ENCODE measurements at places on chromosomes 2 and 18.

DNA sequence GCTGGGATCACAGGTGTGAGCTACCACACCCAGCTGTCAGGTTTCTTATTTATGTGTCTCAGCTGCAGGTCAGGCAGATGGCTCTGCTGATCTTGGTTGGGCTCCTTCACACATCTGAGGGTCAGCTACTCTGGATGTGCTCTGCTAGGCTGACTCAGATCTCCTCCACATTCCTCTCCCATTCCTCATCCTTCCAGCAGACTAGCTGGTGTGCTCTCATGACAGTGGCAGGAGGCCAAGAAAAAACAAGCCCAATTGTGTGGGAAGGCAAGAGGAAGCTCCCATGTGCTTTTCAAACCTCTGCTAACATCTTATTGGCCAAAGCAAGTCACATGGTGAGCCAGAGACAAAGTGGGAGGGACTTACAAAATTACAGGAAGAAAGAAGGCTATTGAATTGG lies 11.7 kb upstream of the MSH6 start:
- H3K4me3 ChIP-seq = no peak overlapping the region
- DNase-seq = peak; percentile 60
- H3K36me3 ChIP-seq = no peaks in the 10 kb centered on the region
- H3K27ac ChIP-seq = no peak overlapping the region
- H3K27me3 ChIP-seq = peaks cover 14% of the 10 kb centered on the region

GRCh38 chr2:208657468-208657867 lies 250.9 kb downstream of the PTH2R start:
- DNase-seq = no peak
- no peak overlapping the region for H3K4me3 ChIP-seq
- no peaks in the 10 kb centered on the region for H3K27me3 ChIP-seq
- no peaks in the 10 kb centered on the region for H3K4me1 ChIP-seq
- no peaks in the 10 kb centered on the region for H3K36me3 ChIP-seq

GRCh38 chr2:121741450-121741849 lies 4.8 kb upstream of the NIFK start:
- peaks cover 2% of the 10 kb centered on the region for H3K27me3 ChIP-seq
- no peak overlapping the region for H3K27ac ChIP-seq
- H3K4me3 ChIP-seq = no peak overlapping the region
- H3K36me3 ChIP-seq = no peaks in the 10 kb centered on the region

- peaks cover 27% of the 10 kb centered on the region for H3K4me1 ChIP-seq
- no peaks in the 10 kb centered on the region for H3K36me3 ChIP-seq
- H3K4me3 ChIP-seq = no peak overlapping the region
- no peak for DNase-seq
- H3K27me3 ChIP-seq = no peaks in the 10 kb centered on the region
- H3K27ac ChIP-seq = no peak overlapping the region
Measured at GRCh38 chr2:121664086-121664485, 14.8 kb upstream of the CLASP1 start.

- H3K4me3 ChIP-seq = no peak overlapping the region
- H3K36me3 ChIP-seq = no peaks in the 10 kb centered on the region
- no peaks in the 10 kb centered on the region for H3K27me3 ChIP-seq
- peak overlapping the region; percentile 98 for H3K27ac ChIP-seq
- peaks cover 93% of the 10 kb centered on the region for H3K4me1 ChIP-seq
Measured at GRCh38 chr18:11498821-11499220, 110.6 kb upstream of the SLC35G4 start.

DNA sequence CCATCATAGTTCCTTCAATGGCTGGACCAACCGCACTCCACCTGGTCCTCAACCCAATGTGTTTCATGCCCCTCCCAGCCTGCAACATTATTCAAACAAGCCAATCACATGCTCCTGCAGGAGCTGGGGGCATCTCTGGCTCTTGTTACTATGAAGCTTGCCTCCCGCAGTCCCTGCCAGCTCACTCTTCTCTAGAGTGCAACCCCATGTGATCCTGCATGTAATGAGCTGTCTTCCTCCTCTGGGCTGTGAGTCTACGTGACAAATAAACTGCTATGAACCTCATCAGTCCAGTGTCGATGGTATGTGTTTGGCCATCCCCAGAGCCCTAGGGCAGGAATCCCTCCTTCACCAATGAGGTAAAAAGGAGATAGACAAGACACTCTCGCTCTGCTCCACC lies 15.8 kb upstream of the BOD1L2 start:
- no peaks in the 10 kb centered on the region for H3K27me3 ChIP-seq
- H3K27ac ChIP-seq = no peak overlapping the region
- DNase-seq = no peak
- H3K4me1 ChIP-seq = peaks cover 8% of the 10 kb centered on the region

- H3K36me3 ChIP-seq = no peaks in the 10 kb centered on the region
- H3K27ac ChIP-seq = no peak overlapping the region
- DNase-seq = no peak
- no peak overlapping the region for H3K4me3 ChIP-seq
Measured at GRCh38 chr2:84194181-84194580, 264.9 kb downstream of the SUCLG1 start.

DNA sequence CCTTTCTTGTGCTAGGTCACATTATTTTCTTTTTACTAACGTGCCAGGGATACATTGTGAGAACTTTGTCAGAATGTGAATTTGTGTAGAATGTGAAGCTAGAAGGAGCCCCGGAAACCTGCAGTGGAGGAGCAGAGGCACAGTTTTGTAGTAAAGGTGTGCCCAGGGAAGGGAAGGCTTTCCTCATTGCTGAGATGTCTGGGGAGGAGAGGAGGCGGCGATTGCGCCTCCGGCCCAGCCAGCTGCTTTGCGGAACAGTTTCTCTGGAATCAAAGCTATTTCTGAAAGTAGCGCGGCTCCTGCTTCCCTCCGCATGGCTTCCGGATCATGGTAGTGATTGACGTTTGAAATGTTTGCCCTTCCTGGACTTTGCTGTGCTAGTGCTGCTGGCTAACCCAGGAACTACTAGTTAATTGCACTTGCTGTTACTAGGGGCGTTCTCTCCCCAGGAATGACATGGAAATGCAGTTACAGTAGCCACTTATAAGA lies 83.1 kb upstream of the RBM44 start:
- peaks cover 25% of the 10 kb centered on the region for H3K36me3 ChIP-seq
- peaks cover 50% of the 10 kb centered on the region for H3K4me1 ChIP-seq
- no peaks in the 10 kb centered on the region for H3K27me3 ChIP-seq
- peak overlapping the region; percentile 77 for H3K27ac ChIP-seq
- DNase-seq = peak; percentile 92
- H3K4me3 ChIP-seq = peak overlapping the region; percentile 72

DNA sequence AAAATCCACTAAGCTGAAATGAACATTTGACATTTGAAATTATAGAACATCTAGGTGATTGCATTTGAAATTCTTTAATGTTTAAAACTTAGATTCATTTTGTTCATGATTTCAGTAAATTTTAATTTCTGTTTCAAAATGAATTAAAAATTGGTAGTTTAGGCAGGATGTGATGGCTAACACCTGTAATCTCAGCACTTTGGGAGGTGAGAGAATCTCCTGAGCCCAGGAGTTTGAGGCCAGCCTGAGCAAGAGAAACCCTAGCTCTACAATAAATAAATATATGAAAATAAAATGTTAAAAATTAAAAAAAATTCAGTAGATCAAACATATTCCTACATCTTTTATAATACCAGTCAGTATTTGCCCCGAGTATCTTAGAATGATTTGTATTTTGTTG lies 217.0 kb downstream of the CD226 start:
- H3K36me3 ChIP-seq = no peaks in the 10 kb centered on the region
- no peak overlapping the region for H3K4me3 ChIP-seq
- DNase-seq = no peak

GRCh38 chr2:37468170-37468569 lies 123.7 kb downstream of the QPCT start:
- DNase-seq = no peak
- H3K36me3 ChIP-seq = no peaks in the 10 kb centered on the region
- H3K27me3 ChIP-seq = no peaks in the 10 kb centered on the region
- H3K4me3 ChIP-seq = no peak overlapping the region
- no peaks in the 10 kb centered on the region for H3K4me1 ChIP-seq

DNA sequence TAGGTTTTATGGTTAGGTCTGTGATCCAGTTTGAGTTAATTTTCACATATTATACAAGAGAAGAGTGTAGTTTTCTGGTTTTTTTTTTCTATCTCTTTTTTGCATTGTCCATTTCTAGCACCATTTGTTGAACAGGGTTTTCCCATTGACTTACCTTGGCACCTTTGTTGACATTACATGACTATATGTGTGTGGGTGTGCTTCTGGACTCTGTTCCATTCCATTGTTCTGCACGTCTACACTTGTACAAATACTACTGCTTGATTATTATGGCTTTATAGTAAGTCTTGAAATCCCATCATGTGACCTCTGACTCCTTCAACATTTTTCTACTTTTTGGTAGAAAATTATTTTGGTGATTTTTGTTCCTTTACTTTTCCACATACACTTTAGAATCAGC lies 38.7 kb downstream of the UBE2F start:
- H3K27ac ChIP-seq = no peak overlapping the region
- peak; percentile 33 for DNase-seq
- H3K4me1 ChIP-seq = peaks cover 26% of the 10 kb centered on the region

GRCh38 chr2:39435234-39435633 lies 1.9 kb downstream of the MAP4K3 start:
- peak overlapping the region; percentile 94 for H3K27ac ChIP-seq
- H3K27me3 ChIP-seq = no peaks in the 10 kb centered on the region
- H3K4me1 ChIP-seq = peaks cover 70% of the 10 kb centered on the region

GRCh38 chr2:212064318-212064717 lies 474.3 kb downstream of the ERBB4 start:
- no peaks in the 10 kb centered on the region for H3K36me3 ChIP-seq
- DNase-seq = no peak
- H3K4me3 ChIP-seq = no peak overlapping the region
- H3K4me1 ChIP-seq = no peaks in the 10 kb centered on the region

GRCh38 chr2:64391940-64392339 lies 62.0 kb upstream of the LGALSL start:
- H3K4me3 ChIP-seq = no peak overlapping the region
- no peak overlapping the region for H3K27ac ChIP-seq
- no peaks in the 10 kb centered on the region for H3K27me3 ChIP-seq
- peak; percentile 63 for DNase-seq
- H3K4me1 ChIP-seq = peaks cover 36% of the 10 kb centered on the region

DNA sequence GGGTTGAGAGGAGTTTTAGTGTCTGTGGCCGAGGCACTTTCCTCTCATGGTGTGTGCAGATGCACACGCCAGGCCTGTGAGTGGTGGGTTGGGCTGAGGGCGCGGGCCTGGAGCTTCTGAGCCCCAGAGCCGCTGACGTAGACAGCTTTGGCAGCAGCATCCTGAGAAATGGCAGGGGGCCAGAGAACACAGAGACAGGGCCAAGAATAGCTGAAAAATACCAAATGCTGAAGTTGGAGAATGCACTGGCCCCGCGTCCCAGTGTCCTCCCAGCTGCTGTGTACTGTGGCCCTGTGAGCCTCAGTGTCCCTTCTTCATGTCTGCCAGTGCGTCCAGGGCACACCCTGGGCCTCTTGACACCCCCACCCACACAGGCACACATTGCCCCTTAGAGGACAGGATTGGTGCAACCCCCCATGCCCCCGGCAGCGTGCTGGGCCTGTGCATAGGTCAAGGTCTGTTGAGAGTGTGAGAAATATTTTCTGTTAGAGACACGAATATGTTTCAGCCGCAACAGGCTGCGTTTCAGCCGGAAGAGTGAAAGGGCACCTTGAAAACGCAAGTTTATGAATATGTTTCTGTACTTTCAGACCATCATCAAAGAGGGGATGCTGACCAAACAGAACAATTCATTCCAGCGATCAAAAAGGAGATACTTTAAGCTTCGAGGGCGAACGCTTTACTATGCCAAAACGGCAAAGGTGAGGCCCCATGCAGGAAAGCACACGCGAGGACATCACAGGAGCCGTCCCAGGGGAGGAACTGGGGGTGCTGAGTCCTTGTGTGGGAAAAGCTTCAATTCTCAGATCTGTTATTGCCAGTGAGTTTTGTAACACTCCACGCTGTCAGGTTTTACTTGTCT lies 33.6 kb downstream of the DGKD start:
- no peaks in the 10 kb centered on the region for H3K27me3 ChIP-seq
- peaks cover 65% of the 10 kb centered on the region for H3K4me1 ChIP-seq
- H3K27ac ChIP-seq = peak overlapping the region; percentile 80
- H3K36me3 ChIP-seq = peaks cover 3% of the 10 kb centered on the region
- DNase-seq = peak; percentile 85
- H3K4me3 ChIP-seq = peak overlapping the region; percentile 65

DNA sequence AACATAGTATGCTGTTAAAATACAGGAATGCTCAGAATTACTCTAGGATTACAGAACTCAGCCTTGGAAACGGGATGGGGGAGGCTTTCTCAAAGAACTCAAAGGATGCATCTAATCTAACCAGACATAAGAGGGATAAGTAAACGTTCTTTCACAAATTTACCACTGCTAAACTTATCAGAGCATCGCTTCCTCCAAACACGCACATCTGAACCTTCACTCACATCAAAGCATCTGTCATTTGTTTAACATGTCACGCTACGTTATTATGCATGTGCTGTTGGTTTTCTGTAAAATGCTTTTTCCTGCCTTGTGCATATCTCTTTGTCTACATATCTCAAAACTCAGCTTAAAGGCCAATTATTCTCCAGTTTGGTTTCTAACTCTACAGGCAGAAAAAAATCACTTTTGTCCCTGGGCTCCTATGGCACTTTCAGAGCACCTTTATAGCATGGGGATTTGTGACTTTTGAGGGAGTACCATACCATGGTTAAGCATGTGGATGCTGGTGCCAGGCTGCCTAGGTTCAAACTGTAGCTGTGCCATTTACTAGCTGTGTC lies 106.7 kb upstream of the FSHR start:
- H3K36me3 ChIP-seq = no peaks in the 10 kb centered on the region
- H3K4me1 ChIP-seq = no peaks in the 10 kb centered on the region
- DNase-seq = no peak
- no peaks in the 10 kb centered on the region for H3K27me3 ChIP-seq
- H3K27ac ChIP-seq = no peak overlapping the region

DNA sequence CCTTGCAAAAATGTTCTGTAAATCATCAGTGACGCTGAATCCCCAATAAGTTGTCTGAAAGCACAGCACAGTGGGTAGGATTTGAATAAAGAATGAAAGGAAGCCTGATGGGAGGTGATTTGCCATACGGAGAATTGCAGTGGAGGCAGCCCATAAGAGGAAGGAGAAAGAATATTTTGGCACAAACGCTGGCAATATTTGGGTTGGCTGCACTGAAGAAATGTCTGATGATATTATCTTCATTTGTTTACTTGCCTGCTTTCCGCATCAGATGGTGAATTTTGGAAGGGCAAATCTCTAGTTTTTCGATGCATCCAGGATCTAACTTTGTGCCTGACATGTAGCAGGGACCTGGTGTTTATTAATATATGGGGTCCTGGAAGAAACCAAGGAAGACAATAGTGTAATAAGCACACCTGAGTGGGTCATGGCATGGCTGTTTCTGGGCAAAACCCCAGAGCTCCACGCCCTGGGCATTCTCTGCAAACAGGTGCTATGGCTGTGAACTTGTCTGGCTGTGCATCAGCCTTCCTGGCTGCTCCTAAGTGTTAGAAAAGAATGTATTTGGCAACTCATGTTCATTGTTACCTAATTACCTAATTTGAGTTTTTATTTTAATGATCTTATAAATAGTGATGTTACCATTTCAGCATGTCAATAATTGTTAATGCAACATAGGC lies 5.9 kb downstream of the GALR1 start:
- no peak overlapping the region for H3K27ac ChIP-seq
- no peaks in the 10 kb centered on the region for H3K36me3 ChIP-seq
- no peak for DNase-seq
- peaks cover 24% of the 10 kb centered on the region for H3K27me3 ChIP-seq

GRCh38 chr18:37508207-37508606 lies 57.4 kb downstream of the CELF4 start:
- no peak overlapping the region for H3K4me3 ChIP-seq
- no peak overlapping the region for H3K27ac ChIP-seq
- no peaks in the 10 kb centered on the region for H3K4me1 ChIP-seq
- no peak for DNase-seq
- no peaks in the 10 kb centered on the region for H3K27me3 ChIP-seq
